ENCODE measurements at places on chromosomes 3 and 15.

- no peak for DNase-seq
Observed at GRCh38 chr3:4824926-4825325, 154.3 kb upstream of the BHLHE40 start.

DNA sequence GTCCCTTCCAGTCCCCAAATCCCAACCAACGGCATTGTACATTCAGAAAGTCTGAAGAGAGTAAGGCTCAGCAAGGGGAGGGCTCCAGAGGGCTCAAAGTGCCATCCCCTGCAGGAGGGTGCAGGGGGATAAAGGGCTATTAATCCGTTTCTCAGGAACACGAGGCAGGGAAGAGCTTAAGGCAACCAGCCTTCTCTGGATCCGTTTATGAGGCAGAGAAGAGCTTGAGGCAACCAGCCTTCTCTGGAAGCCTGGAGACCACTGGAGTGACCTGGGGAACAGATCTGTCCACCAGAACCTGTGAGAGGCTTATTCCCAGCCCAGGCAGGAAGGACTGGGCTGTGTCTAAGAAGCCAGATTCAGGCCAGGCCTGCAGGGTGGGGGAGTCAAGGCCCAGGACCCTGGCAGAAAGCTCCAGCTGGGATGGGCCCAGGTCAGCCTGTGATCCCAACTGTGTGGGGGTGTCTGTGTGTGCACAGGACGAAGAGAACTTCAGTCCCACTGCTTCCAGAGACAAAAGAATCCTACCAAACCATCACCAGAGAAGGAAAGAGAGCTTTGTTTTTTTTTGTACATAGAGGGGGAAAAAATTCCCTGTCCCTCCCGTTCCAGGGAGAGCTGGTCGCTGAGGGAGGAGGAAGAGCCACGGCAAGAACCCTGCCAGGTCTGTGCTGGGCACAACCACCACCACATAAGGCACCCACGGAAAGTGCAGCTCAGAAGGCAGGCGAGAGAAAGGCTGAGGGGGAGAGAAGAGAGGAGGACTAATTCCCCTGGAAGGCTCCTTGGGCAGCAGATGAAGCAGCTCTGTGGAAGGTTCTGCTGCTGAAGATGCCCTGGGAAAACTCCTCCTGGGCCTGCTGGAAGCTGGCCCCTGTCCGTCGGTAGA is 1.6 kb upstream of the ULK3 start:
- DNase-seq, result no peak

DNA sequence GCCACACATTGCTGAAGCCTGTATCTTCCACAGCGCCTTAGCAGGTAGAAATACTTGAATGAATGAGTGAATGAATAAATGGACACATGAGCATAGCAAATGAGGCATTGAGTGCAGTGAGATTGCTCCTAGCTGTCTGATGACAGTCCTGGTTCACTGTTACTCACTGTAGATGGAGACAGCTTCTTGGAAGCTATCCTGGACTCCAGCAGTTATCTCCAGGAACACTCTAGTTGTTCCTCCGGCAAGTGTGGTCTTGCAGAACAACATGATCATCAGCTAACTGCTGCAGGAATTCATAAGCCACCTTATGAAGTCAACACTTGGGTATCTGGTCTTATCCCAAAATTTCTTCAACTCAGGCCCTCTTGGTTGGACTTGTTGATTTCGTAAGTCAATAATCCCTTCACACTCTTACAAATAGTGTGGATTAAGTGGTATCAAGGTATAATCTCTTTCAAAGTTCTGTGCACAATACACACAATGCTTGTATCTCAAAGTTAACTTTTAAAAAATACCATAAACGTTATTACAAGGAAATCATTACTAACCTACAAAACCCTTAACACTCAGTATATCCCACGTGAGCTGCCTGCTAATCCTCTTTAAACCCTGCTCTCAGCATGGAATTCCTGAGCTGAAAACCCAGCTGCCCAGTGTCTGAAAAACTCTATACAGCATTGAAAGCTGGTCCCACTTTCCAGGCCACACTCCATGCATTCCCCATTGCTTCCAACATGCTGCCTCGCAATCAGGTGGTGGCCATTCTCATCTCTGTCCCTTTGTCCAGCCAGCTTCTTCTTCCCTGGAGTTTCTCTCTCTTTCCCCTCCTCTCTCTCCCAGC is 14.4 kb upstream of the ZBTB38 start:
- DNase-seq, result no peak

GRCh38 chr3:21484057-21484827 is 266.8 kb downstream of the ZNF385D start:
- DNase-seq, result no peak

DNA sequence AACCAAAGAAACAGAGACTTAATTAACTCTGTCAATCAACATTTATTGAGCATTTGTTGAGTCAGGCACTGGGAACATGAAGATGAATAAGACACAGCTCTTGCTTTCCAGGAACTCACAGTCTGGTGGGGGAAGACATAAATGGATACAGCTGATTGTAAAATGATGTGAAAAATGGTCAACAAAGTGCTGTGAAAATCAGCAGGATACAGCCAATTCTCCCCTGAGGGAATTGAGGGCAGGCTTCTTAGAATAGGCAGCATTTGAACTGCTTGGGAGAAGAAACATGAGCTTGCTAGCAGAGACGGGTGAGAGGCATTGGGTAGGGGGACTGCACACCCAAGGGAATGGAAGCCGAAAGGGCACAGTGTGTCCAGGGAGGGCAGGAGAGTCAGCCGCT is 41.1 kb downstream of the MFSD1 start:
- no peak for DNase-seq

DNA sequence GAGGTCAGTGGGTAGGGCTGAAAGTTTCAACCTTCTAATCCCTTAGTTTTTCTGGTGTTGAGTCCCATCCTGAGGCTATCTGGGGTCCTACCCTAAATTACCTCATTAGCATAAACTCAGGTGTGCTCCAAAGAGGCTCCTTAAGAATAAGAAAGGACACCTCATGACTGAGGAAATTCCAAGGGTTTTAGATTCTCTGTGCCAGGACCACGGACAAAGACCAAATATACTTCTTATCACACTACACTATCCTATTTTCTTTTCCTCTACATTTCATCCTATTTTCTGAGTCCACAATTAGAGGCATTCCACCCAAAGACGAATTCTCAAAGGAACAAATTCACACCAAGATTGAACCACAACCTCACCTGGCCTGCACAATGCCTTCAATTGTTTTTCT is 9.8 kb upstream of the THSD4 start:
- no peak for DNase-seq

GRCh38 chr3:14370720-14371572 is 31.5 kb upstream of the SLC6A6 start:
- DNase-seq, result no peak
